ENCODE measurements at places on chromosomes 11 and 22.
A peak's percentile ranks its signal among the peaks of the same experiment; 100 is the strongest.

DNA sequence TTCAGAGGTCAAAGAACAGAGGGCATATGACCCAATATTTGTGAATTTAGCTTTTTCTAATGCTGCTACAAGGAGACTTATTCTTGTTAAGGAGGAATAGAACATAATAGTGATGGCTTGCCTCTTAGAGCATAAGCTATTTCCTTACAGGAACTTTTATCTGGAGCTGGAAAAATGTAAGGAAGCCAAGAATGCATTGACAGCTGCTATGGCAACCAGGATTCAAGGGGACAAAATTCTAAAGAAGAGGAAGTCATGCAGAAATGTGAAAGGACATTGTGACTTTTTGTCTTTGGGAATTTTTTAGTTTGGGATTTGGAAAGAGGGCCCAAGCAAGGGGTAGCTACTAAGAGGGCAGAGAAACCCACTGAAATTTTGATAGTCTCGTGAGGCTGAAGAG lies 51.1 kb downstream of the EHF start:
- DNase-seq, result no peak

GRCh38 chr11:80816966-80817365 lies 1376.1 kb upstream of the TENM4 start:
- peak; percentile 20 for DNase-seq

DNA sequence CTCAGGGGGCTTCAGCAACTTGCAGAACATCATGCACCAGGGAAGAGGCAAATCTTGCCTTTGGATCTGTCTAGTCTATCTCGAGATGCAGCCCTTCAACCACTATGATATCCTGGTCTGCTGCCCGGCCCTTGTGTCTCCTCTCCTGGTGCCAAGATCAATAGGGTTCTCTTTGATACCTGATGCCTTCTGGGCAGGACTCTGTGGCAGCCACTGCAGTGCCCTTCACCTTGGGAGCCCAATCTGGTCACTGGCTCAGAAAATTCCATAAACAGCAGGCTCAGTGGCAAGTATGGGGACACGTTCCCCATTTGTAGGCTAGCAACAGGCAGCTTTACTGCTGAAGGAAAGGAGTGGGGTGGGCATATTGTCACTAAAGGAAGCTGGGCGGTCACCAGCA lies 23.4 kb downstream of the SYN3 start:
- no peak for DNase-seq

DNA sequence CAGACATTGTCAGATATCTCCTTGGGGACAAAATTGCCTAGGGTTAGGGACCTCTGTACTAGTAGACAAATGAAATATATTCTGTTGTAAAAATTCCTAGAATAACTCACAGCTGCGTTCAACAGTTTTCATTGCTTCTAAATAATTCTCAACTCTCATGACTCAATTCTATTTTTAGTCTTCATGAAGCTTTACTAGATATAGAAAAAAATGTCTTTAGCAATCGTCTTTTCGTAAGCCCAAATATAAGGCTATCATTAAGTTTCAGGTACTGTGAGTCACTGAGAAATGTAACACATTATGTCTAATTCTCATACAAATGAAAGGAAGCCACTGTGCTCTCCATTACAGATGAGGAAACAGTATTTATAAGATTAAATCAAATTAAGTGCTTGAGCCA lies 6.4 kb downstream of the MMP12 start:
- no peak for DNase-seq

DNA sequence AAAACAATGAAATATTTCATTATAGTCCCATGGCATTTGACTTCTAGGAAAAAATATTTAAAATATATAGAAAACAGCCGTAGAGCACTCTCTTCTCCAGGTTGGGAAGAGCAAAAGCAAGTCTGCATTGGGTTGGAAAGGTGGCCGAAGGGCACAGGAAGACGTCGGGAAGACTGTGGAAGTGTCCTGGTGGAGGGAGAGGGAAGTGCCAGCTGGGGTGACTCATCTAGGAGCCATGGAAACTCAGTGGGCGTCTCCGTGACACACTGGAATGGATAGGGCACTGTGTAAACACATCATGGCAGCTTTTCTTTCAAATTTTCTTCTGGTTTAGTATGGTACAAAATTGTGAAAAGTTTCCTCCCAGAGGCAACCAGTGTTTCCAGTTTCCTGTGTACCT lies 12.7 kb downstream of the GTPBP1 start:
- peak; percentile 36 for DNase-seq

- DNase-seq, result no peak
These were observed 1450.5 kb downstream of the BRD1 start for GRCh38 chr22:48376936-48377712.

DNA sequence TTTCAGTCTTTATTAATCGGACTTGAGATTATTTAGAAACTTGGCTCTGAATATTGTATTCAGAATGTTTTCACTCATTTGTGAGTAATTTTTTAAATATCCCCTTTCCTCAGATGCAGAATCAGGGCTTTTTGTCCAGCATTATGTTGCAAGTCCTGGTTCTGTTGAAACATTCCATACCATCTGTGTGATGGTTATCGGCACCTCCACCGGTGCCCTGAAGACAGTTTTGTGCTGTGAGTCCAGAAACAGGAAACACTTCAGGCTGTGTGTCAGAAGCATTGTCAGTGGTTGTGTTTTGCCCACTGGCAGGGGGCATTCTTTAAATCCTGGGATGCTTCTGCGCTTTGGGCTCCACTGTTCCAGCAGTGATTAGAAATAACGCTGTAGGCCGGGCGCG lies 20.4 kb downstream of the CDPF1 start:
- no peak for DNase-seq

- no peak for DNase-seq
These were observed 46.9 kb downstream of the PAX6 start for GRCh38 chr11:31764261-31764660.

All from NCI-H82 (cell line).